ENCODE measurements at places on chromosomes 16 and 17.

DNA sequence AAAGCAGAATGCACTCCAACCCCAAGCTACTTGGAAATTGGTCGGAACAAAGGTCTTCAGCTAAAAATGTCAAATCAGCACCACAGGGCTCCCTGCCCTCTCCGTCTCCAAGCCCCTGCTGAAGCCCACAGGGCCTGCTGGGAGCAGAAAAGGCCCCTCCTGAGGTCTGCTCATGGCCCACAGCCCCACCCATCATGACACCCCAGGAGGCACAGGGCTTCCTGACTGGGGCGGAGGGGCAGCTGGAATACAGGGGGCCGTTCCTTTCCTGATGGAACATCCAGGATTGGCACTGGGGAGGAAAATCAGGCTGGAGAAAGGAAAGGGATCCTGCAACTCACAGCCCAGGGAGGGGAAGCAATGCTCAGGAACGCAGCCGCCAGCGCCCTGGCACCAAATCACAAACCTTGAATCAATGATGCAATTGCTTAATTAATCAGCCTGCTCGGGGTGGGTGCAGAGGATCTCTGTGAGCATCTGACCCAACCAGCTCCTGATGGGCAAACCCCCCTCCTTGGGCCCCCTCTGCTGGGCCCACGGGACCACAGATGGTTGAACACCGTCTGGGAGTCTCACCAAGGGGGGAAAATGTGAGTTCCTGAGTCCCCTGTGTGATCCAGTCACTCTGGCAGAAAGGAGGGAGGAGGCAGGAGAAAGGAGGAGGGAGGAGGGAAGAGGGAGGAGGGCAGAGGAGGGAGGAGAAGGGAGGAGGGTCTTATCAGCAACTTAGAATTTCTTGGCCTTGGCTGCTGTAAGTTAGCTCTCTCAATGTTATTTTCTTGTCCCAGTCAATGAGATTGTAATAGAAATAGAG lies 155.5 kb downstream of the ZNF423 start:
- no peak for DNase-seq

DNA sequence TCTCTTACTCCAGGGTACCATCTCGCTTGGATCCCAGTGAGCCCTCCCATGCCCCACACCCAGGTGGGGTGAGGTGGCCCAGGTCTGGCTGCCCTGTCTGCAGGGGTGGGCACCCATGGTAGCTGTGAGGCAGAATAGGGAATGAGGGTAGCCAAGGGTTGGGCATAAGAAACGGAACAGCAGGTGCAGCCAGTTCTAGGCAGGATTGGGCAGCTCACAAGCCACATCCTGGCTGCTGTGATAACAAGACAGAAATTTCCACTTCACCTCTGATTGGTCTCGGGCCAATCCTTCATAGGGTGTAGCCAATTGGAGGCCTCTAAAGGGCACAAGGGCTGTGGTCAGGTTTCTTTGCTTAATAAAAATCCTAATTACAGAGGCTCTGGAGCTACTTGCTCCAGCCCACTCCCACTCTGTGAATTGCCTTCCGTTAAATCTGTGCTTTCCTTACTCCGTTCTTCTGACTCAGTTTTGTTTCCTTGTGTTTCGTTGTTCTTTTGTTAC lies 1.5 kb upstream of the ARHGDIG start:
- no peak for DNase-seq

DNA sequence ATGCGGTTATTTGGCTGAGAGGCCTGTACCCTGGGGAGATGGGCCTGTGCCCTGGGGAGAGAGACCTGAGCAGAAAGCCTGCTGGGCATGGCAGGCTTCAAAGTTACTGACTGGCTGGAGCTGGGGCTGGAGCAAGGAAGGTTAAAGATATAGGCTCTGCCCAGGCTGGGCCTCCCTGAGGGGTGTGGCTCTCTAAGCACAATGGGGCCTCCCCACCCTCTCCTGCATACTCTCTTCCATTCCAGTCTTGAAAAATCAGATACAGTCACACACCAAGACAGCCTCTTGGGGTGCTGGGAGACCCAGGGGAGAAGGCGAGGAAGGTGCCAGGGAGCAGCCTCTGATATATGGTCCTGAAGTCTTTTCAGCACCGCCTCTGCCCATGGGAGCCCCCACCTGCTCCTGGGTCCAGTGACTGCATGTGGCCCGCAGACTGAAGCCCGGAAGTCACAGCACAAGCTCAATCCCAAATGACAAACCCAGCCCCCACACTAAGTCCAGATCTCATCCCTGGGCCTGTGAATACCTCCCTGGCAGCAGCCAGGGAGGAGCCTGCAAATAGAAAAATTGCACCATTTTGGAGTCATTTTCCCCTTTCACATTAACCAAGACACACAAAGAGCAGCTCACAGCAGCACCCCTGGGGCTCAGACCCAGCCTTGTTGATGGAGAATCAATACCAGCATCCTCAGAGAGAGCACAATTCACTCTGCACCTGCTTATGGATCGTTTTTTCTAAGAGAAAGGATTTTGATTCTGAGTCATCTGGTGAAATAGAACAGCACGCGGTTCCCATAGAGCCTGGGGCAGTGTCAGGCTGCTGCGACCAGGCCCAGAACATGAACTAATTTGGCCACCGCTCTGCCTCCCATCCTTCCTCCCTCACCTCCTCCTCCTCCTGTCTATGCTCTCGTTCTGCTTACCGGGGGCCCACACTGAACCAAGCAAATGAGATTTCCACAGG lies 25.6 kb upstream of the CACNG1 start:
- no peak for DNase-seq

GRCh38 chr17:81846743-81847689 lies 12.2 kb upstream of the PPP1R27 start:
- no peak for DNase-seq

- no peak for DNase-seq
Observed at GRCh38 chr17:35736236-35736635, 4.8 kb downstream of the RASL10B start.

- DNase-seq, result no peak
Observed at GRCh38 chr17:44757045-44757917, 1.5 kb upstream of the ADAM11 start.

Measured in hippocampal formation (tissue), 2 donors.